ENCODE measurements at places on chromosomes 5 and 9. TPM values are rescaled to one million over a fixed set of nuclear protein-coding genes. Genes with fewer than 3 reads are reported as not detected.

DNA sequence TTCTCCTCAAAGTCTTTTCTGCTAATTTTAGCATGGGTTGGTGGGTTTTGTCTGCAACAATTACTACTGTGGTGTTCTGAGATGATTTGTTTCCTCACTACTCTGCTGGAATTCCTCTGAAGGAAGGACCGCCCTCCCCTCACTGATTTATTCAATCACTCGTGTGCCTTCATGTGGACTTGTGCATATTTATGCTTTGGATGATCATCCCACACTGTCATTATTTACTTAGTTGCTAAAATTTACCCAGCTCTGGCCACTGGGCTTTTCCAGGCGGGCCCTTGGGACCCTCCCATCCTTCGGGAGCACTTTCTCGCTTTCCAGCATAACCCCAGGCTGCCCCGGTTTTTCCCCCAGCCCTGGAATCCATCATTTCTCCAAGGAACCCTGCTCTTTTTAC, 41.7 kb upstream of the NKD2 start:
- H3K27ac ChIP-seq, result no peak overlapping the region
- H3K36me3 ChIP-seq, result no peaks in the 10 kb centered on the region
- H3K4me1 ChIP-seq, result peaks cover 17% of the 10 kb centered on the region
- DNase-seq, result no peak
- no peak overlapping the region for H3K4me3 ChIP-seq
- H3K27me3 ChIP-seq, result peaks cover 21% of the 10 kb centered on the region

GRCh38 chr5:145027286-145027685, 807.9 kb downstream of the PRELID2 start:
- H3K36me3 ChIP-seq, result no peaks in the 10 kb centered on the region
- H3K27me3 ChIP-seq, result no peaks in the 10 kb centered on the region
- DNase-seq, result no peak

DNA sequence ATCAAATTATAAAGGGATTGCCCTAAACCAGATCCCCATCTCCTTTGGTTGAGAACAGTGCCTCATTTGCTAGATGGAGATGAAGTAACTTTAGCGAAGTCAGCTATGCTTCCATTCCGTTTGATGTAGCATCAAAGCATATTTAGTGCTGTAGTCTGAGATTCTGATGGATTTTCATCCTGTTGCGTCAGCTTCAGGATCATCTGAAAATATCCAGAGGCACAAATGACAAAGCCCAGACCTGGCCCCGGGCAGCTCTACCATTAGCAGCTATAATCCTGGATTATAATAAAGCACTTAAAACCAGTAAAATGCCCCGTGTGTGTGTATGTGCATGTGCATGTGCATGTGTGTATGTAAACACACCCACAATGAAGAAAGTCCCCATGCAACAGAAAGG, 44.7 kb downstream of the ERAP1 start:
- peaks cover 53% of the 10 kb centered on the region for H3K36me3 ChIP-seq
- H3K4me1 ChIP-seq, result no peaks in the 10 kb centered on the region
- no peak overlapping the region for H3K4me3 ChIP-seq

DNA sequence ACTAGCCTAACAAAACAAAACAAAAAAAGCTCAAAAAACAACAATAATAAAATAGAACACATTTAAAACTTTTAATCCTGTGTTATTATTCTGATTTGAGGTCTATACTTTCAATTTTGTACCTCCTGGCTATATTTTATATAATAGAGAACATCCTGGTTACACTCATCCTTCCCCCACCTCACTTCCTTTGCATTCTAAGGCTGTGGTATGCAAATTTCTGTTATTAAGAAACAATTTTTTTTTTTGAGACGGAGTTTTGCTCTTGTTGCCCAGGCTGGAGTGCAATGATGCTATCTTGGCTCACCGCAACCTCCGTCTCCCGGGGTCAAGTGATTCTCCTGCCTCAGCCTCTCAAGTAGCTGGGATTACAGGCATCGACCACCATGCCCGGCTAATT, 3.1 kb upstream of the RPL37 start:
- no peak overlapping the region for H3K27ac ChIP-seq
- H3K27me3 ChIP-seq, result no peaks in the 10 kb centered on the region
- no peak overlapping the region for H3K4me3 ChIP-seq
- H3K36me3 ChIP-seq, result peaks cover 10% of the 10 kb centered on the region
- peak; percentile 29 for DNase-seq
- peaks cover 47% of the 10 kb centered on the region for H3K4me1 ChIP-seq

GRCh38 chr5:43802651-43803050, 199.7 kb downstream of the NNT start:
- DNase-seq, result no peak
- no peaks in the 10 kb centered on the region for H3K36me3 ChIP-seq
- no peak overlapping the region for H3K4me3 ChIP-seq
- no peak overlapping the region for H3K27ac ChIP-seq
- H3K4me1 ChIP-seq, result no peaks in the 10 kb centered on the region

DNA sequence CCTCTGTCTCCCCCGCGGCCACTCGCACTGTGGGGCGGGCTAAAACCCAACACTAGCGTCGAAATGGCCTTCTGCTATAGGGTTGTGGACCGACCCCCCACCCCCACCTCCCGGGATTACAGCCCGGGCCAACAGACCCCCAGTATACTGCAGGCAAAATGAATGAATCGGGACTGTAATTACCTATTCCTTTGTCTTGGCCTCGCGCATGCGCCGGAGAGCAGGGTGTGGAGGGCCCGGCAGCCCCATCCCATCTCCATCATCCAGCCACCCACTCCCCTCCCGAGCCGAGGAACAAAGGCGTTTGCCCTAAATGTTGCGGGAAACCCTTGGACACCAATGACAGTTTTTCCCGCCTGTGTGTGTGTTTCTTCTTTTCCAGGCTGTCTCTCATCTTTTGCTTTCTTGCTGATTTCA, 1.6 kb downstream of the BASP1 start:
- no peaks in the 10 kb centered on the region for H3K4me1 ChIP-seq
- H3K4me3 ChIP-seq, result no peak overlapping the region
- no peak overlapping the region for H3K27ac ChIP-seq
- no peaks in the 10 kb centered on the region for H3K27me3 ChIP-seq

- H3K27me3 ChIP-seq, result no peaks in the 10 kb centered on the region
- no peak overlapping the region for H3K27ac ChIP-seq
- H3K36me3 ChIP-seq, result no peaks in the 10 kb centered on the region
- no peak for DNase-seq
- H3K4me1 ChIP-seq, result no peaks in the 10 kb centered on the region
Measured at GRCh38 chr9:116100711-116101121, 52.9 kb upstream of the PAPPA start.

DNA sequence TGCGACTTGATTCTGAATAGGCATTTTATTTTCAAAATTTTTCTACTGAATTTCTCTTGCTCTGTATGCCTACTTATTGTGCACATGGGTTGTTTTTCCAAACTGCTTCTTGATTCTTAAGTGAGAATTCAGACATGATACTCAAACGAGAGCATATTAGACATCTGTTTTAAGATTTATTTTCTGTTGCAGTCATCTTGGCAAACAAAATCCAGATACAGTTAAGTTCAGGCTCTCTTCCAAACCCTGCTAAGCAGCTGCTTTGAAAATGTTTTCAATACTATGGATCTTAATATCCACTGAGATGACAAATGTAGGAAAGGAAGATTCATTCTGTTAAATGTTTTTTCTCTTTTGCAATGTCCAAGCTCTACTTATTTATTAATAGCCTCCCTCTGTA, 4.5 kb downstream of the TMEM215 start:
- H3K36me3 ChIP-seq, result no peaks in the 10 kb centered on the region
- no peak overlapping the region for H3K27ac ChIP-seq
- no peak for DNase-seq
- H3K4me3 ChIP-seq, result no peak overlapping the region
- H3K4me1 ChIP-seq, result no peaks in the 10 kb centered on the region

DNA sequence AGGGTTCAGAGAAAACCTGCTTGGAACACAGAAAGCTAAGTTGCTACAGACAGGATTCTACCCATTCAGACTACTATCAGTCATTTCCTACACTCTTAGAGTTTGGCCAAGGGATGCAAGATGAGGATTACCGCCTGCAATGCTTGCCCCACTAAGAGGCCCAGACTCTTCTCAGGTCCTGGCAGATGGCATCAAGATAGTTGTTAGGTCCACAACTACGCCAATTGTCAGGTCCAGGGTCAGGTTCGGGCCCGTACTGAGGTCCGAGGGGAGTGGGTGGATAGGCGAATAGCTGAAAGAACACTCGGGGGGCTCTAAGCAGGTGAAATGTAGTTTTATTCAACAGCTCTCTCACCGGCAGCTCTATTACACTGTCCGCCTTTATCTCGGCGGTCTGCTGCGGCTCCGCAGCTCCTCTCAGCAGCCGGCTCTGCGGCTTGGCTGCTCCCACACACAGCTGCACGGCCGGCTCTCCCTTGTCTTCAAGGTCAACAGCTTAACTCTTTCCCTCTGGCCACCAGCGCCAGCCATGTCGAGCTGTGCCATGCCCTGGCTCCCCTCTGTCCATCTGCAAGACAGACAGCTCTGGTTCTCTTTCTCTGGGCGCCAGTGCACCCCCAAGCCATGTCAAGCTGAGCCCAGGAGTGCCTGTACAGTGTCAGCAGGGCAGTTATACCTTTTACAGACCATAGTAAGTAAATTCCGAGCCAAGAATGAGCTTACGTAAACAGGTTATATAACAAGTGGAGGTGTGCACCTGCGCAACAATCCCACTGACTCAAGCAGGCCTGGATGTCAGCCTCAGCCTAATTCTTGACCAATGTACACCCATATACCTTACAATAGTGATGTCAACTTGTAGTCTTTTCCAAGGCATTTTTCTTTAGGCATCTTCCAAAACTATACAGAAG, 24.0 kb downstream of the ENC1 start:
- no peaks in the 10 kb centered on the region for H3K4me1 ChIP-seq
- DNase-seq, result no peak
- no peak overlapping the region for H3K27ac ChIP-seq
- no peaks in the 10 kb centered on the region for H3K27me3 ChIP-seq
- H3K36me3 ChIP-seq, result no peaks in the 10 kb centered on the region

DNA sequence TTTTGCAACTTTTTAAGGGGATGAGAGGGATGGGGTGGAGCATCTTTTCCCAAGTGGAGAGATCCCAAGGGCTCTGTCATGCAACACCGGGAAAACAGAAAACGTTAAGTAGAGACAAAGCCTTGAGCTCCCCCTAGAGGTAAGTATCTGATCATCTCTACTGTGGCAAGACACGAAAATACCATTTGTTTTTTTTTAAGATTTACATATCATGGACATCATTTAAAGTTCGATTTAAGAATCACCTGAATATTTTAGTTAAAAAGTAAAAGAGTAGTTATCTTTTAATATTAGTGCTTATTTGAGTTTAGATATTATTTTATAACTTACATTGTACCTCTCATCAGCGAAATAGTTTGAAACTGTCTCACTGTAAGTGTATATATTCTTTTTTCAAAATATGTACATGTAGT, 200.4 kb downstream of the LRRC70 start:
- DNase-seq, result peak; percentile 29
- H3K36me3 ChIP-seq, result no peaks in the 10 kb centered on the region
- H3K27ac ChIP-seq, result no peak overlapping the region
- H3K4me3 ChIP-seq, result no peak overlapping the region
- H3K4me1 ChIP-seq, result no peaks in the 10 kb centered on the region
- no peaks in the 10 kb centered on the region for H3K27me3 ChIP-seq

DNA sequence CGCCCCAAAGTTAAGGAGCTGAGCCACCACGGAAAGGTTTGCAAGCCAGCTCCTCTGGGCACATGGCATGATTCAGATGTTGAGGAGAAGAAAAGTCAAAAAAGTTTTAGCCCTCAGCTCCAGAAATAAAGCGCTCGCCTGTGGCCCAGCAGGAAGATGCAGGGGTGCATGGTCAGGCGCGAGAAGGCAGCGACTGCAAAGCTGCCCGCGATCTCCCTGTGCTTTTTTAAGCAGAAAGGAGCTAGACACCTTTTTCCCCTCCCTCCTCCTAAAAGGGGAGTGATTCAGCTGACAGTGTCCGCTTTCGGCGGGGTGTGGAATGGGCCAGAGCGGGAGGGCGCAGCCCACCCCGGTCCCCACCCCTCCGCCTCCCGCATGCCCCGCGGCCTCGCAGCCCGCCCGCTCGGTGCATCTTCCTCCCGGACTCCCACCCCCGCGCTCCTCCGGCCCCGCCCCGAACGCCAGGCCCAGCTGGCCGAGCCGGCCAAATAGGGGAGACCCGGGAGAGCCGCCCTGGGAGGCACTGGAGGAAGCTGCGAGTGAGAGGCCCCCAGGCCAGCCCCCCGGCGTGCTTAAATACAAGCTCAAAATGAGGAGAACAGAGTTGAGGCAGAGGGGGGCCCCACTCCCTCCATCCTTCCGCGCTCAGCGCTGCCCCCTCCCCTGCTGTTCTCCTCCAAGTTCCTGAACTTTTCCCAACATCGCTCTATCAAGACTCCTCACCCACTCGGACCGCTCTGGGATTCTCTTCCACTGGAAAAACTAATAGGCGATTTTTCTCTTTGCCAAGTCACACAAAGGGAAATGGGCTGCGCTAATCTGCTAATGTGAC, at the start of gene ADAMTS12:
Gene ADAMTS12 (minus strand): TSS at position 203 of the 832 bp plus-strand sequence. CDS start 134 bp downstream, at position 69.
- no peaks in the 10 kb centered on the region for H3K36me3 ChIP-seq
- no peak for DNase-seq
- no peaks in the 10 kb centered on the region for H3K4me1 ChIP-seq

- H3K36me3 ChIP-seq, result no peaks in the 10 kb centered on the region
- H3K27ac ChIP-seq, result no peak overlapping the region
- no peaks in the 10 kb centered on the region for H3K27me3 ChIP-seq
- no peak for DNase-seq
Measured at GRCh38 chr9:27212621-27213020, 84.3 kb downstream of the EQTN start.

- H3K4me1 ChIP-seq, result no peaks in the 10 kb centered on the region
- H3K36me3 ChIP-seq, result peaks cover 33% of the 10 kb centered on the region
- no peaks in the 10 kb centered on the region for H3K27me3 ChIP-seq
- H3K27ac ChIP-seq, result no peak overlapping the region
Measured at GRCh38 chr9:93633492-93634221, 57.3 kb downstream of the PHF2 start.

GRCh38 chr5:127959152-127959764, 124.3 kb upstream of the SLC12A2 start:
- H3K36me3 ChIP-seq, result no peaks in the 10 kb centered on the region
- no peak overlapping the region for H3K27ac ChIP-seq
- H3K4me3 ChIP-seq, result no peak overlapping the region
- no peak for DNase-seq

DNA sequence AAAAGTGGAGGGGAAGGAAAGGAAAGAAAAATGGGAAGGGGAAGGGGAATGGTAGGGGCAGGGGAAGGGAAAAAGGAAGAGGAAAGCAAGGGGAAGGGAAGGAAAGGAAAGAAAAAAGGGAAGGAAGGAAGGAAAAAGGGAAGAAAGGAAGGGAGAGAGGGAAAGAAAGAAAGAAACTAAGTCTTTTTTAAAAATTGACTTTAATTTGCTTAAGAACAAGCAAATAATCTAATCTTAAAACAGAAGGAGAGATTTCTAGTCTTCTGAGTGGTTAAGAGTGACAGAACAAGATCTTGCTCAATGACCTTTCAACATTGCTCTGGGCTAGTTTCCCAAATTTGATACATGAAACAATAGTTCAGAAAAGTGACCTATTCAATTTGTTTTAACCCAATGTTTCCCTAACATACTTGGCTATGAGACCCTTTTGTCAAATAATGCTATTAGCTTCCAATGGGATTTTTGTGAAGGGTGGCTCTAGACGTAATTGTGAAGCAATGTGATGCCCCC, 33.4 kb upstream of the GLIS3 start:
- H3K4me3 ChIP-seq, result no peak overlapping the region
- H3K27me3 ChIP-seq, result no peaks in the 10 kb centered on the region
- H3K27ac ChIP-seq, result no peak overlapping the region
- H3K4me1 ChIP-seq, result no peaks in the 10 kb centered on the region

SSBP2 gene
- polyA plus RNA-seq, result 91.7 TPM

SPRY4 gene
- polyA plus RNA-seq, result not detected

LCN15 gene
- polyA plus RNA-seq, result not detected

NDUFB6 gene
- 83.7 TPM for polyA plus RNA-seq

SMC5 gene
- 24.9 TPM for polyA plus RNA-seq

APBA1 gene
- not detected for polyA plus RNA-seq

Data from CD4-positive, alpha-beta memory T cell (primary cell).